ENCODE measurements at places on chromosomes 4 and X.

DNA sequence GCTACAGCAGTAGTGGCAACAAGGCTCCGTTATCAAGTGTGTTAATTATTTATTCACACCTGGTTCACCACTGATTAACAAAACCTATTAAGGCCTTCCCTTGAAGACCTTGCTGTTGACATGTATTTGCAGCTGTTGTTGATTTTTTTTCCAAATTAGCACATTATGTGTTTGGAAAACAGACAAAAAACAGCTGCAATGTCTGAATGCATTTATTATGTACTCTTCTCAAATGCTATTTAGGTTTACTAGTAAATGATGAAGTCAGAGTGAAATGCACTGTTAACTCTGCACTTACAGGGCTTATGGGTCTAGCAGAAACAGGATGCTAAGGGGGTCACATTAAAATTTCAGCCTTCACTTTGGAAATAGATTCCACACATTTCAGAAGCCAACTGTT, 99.5 kb upstream of the PCDH7 start:
- no peak for DNase-seq

- DNase-seq = no peak
Observed at GRCh38 chr4:69759189-69759604, 1.2 kb downstream of the SULT1B1 start.

GRCh38 chr4:158786121-158786601, 17.3 kb downstream of the FNIP2 start:
- DNase-seq = no peak

- DNase-seq = no peak
Observed at GRCh38 chr4:111228874-111229273, 606.0 kb upstream of the PITX2 start.

DNA sequence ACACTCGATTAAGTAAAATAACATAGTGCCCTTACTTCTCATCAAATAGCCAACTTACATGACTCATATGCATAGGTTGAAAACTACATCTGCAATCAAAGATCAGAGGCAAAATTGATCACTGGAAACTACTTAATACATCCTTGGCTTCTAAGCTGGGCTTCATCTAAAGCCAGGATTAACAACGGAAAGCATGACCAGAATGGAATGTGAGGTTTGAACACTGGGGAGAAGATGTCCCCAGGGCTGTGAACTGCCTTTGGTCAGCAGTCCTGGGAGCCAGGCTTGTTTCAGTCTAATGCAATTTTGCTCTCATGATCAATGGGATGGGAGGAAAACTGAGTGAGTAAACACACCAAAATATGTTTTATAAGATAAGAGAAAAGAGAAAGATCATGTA, 192.5 kb upstream of the TTC29 start:
- DNase-seq = no peak
